ENCODE measurements at places on chromosomes 6 and 20. TPM values are rescaled to one million over a fixed set of nuclear protein-coding genes. Genes with fewer than 3 reads are reported as not detected.

GRCh38 chr6:138287144-138287955, 69.1 kb upstream of the PBOV1 start:
- no peak for DNase-seq

GRCh38 chr6:81889377-81890053, 137.0 kb upstream of the TENT5A start:
- DNase-seq: no peak

JPH2 gene
- total RNA-seq: 6.9 TPM

TRAPPC3L gene
- 0.63 TPM for total RNA-seq

All from omental fat pad (tissue), 4 donors.